T follicular helper cell (primary cell): ENCODE measurements at places on chromosomes 7 and 10.

GRCh38 chr10:118977022-118977599 lies 52.4 kb upstream of the NANOS1 start:
- DNase-seq: no peak

DNA sequence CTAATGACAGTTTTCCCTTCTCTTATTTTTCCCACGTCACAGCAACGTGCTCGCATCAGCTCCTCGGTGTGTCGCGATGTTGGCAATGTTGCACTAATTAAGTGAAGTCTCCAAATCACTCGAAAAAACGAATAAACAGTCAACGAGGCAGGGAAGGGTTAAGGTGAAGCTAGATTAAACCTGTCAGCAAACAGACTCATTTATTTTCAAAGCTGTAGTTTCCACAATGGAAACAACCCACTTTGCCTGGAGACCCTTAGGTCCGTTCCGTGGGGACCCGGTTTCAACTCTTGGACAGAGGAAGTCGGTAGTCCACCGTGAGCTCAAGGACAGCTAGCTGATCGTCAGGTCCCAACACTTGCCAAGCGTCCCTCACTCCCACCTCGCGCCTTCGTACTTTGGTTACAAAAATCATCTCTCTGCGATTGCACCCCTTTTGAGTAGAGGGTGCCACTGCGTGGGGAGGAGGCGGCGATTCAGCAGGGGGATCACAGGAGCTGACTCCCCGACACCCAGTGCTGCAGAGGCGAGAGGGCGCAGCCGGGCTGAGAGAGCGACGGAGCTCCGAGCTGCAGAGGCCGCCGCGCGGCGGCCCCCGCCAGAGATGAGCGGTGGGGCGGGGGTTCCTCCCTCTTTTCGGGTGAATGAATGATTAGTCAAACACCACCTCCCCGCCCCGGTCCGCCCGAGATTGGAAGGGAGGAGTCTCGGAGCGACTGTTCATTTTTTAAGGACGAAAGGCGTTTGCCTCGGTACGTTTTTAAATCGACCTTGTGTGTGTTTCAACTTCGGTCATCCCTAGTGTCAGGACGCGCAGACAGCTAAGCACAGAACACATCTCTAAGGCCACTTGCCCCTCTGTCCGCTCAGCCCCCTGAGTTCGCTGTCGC lies 1.3 kb upstream of the BMPER start:
- no peak for DNase-seq

DNA sequence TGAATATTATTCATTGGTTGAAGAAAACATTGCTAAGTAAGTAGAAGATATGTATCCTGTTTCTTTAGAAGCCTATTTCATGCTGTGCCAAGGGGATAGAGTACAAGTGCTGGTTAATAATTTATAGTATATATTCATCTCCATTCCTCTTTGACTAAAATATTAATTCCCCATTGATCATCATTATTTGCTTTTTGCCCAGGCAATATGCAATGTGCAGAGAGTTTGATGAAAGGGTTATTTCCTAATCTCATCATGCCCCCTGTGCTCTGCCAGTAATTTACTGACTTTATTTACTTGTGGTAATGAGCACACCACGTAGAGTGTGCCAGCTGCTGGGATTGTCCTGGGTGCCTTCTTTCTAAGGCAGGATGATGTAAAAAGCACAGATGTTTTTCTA lies 180.9 kb downstream of the REEP3 start:
- no peak for DNase-seq

DNA sequence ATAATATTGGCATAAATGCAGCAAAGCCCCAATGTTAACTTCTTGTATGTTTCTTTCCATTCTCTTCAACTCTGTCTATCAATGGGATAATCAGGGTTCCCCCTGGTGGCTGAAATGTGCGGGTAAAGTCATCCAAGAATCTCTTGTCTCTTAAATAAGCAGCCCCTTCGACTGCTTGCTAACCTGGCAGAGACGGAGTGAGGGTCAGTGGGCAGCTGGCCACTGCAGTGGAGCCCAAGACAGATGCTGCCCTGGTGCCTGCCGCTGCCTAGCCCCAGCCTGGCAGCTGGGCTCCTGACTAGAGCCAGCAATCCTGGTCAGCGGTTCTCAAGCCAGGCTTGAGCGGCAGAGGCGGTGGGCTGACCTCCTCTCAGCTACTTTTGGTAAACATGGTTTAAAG lies 248.9 kb downstream of the COBL start:
- peak; percentile 12 for DNase-seq

- no peak for DNase-seq
Measured at GRCh38 chr7:116075351-116076145, 45.0 kb upstream of the TFEC start.

GRCh38 chr10:89236226-89236797 lies 15.3 kb downstream of the LIPA start:
- no peak for DNase-seq

DNA sequence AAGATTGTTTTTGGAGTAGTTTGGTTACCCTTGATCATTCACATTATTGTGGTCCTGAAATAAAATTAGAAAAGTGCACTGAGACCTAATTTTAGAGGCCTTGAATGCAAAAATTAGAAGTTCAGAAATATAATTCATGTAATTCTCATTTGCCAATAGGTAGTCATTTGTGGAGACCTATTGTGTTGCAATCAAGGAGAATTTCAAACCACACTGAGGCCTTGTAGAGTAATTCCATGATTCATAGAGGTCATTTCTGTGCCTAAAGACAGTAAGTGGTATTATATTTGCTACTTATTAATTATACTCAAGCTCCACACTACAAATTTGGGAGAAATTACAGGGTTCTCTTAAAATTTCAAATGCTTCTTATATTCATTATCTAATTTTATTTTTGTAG lies 946.8 kb upstream of the POT1 start:
- DNase-seq: no peak

DNA sequence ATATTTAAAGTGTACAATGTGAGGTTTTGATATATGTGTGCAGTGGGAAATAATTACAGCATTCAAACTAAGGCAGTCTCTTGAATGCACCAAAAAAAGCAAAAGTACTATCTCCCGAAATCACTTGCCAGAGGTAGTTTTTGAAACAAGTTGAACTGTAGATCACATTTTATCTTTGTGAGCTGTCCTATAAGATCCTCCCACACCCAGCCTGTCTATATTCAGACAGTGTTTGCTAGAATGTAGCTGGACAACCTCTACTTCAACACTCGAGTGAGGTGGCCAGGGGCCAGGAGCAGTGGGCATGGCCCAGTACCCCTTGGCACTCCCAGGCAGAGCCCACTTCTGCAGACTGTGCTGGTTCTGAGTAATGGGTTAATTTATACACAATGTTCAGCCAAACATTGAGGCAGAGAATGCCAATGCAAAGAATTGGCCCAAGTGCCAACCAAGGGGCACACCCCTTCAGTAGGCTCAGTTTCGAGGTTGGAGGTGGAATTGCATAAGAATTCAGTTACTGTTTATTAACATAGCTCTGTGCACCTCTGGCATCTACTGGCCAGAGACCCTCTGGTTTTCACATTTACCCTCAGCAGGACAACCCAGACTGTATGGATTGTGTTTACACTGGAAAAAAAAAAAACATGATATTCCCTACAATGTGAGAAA lies 70.5 kb downstream of the AHR start:
- DNase-seq: no peak

GRCh38 chr7:17774248-17774647 lies 166.0 kb downstream of the SNX13 start:
- no peak for DNase-seq

GRCh38 chr10:71483885-71484751 lies 87.4 kb downstream of the CDH23 start:
- no peak for DNase-seq

- no peak for DNase-seq
Measured at GRCh38 chr7:147990942-147991341, 599.6 kb upstream of the C7orf33 start.

GRCh38 chr7:132933072-132933458 lies 148.8 kb downstream of the CHCHD3 start:
- no peak for DNase-seq

GRCh38 chr10:46530249-46531186 lies 25.9 kb downstream of the GPRIN2 start:
- DNase-seq: no peak

DNA sequence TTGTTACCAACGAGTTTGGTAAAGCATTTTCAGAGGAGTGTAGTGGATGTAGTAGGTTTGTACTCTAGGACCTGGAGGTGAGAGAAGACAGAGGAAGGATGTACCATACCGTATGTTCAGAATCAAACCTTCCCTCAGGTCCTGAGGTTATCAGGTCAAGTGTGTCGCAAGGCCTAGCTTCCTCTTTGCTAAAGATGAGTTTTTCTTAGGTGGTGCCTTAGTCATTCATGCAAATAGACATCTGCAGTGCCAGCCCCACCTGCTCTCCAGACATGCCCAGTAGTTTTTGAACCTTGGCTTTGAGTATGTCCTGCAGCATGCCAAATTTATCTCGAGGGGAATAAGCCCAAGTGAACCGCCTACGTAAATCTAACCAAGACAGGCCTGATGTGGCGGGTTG lies 71.3 kb downstream of the HDAC9 start:
- DNase-seq: no peak

- DNase-seq: no peak
Measured at GRCh38 chr10:7152982-7153381, 257.9 kb downstream of the SFMBT2 start.

- no peak for DNase-seq
Measured at GRCh38 chr10:26737730-26738129, 40.2 kb downstream of the PDSS1 start.

DNA sequence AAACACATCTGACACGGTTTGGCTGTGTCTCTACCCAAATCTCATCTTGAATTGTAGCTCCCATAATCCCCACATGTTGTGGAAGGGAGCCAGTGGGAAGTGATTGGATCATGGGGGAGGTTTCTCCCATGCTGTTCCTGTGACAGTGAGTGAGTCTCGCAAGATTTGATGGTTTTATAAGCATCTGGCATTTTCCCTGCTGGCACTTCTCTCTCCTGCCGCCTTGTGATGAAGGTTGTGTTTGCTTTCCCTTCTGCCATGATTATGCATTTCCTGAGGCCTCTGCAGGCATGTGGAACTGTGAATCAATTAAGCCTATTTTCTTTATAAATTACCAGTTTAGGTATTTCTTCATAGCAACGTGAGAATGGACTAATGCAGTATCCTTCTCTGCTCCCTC lies 5.9 kb upstream of the HTR5A start:
- DNase-seq: no peak

DNA sequence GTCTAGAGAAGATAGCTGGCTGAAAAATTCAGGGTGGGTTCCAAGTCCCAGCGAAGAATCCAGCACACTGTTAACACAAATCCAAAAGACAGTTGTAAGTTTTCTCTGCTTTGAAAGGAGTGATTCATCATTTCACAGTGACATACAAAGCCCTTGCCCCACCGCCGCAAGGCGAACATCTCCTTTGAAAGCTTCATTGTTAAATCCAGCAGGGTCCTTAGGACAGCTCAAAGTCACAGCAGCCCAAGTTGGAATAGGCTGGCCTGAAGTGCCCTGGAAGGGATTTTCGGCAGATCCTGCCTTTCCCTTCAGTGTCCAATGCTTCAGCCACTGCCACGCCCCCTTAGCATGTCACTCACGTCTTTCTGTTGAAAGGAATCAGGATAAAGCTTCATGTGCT lies 526.1 kb downstream of the CALN1 start:
- no peak for DNase-seq

DNA sequence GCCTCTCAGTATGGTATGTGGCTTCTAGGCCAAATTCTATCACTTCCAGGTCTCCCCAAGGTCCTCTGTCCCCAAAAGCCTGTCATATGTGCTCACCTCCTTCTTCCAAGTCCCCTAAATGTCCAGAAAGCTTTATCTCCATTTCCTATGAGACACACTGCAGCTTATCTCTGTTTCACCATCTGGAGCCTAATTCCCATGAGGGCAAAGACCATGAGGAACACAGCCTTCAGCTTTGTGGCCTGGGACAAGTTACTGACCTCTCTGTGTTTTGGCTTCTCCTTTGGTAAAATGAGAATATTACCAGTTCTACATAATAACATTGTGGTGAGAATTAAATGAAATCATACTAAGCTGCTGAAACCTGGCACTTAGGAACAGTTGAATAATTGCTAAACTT lies 19.2 kb downstream of the ST8SIA6 start:
- DNase-seq: no peak

DNA sequence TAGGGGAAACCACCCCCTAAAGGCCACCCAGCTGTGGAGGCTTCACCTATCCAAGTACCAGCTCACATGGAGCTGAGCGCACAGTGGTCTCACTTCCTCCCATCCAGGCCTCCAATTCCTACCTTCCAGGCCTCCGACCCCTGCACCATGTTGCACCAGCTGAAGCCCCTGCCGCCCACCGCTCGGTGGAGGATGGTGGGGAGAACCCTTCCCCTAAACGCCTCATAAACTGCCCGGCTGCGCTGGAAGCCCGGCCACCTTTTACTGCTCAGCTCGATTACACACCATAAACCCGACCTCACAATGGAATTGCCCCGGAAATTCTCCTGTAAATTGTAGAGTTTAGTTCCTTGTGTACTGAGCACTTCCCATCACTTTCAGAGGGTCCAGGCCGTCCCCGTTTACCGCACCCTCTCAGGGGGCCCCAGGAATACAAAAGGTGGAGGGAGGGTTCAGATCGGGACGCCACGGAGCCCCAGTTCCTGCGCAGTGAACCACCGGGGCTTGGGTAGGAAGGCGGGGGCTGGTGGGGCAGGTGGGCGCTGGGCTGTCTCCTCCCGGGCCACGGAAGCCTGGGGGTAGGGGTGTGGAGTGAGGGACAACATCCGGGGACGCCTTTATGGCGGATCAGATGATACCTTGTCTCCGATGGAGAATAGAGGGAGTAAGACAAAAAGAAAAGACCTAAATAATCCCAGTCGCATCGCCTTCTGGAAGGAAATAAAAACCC lies 1.4 kb upstream of the HOXA7 start:
- DNase-seq: no peak

DNA sequence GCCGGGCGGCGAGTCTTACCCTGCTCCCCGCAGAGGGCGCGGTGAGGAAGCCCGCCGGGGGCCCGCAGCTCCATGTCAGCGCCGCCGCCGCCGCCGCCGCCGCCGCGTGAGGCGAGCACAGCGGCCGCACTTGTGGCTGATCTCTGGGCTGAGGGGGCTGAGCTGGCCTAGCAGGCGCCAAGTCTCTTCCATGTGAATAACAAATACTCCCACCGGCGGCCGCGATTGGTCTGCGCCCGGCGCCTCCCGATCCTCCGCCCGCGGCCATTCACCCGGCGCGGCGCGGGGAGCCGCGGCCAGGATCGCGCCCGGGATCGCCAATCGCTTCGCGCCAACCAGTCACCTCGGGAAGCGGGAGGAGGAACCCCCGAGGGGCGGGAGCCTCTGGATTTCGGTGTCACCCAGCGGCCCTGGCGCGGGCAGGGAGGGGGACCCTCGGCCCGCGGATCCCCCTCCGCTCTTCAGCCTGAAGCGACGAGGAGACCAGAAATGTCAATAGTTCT lies at the start of gene GRM8:
Gene GRM8, minus strand, starts transcription at position 164 of the 503 bp plus-strand sequence.
- DNase-seq: no peak

DNA sequence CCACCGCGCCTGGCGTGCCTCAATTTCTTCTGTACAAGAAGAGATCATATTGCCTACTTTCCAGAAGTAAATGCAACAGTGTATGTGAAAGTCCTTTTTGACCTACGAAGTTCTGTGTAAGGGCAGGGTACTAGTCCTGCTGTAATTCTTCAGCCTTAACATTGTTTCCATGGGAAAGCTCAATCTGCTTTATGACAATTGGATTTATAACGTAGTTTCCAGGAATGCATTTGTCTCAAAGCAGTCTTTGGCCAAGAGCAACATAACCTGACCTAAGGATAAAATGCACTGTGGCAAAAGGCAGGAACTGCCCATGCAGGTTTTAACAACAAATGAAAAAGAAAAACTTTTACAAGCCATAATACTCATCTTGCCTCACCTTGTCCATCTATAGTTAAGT lies 108.1 kb upstream of the PODXL start:
- no peak for DNase-seq

- DNase-seq: peak; percentile 78
Measured at GRCh38 chr7:151408839-151409666, 785 bp downstream of the WDR86 start.

- DNase-seq: no peak
Measured at GRCh38 chr10:69490876-69491275, 39.6 kb downstream of the TSPAN15 start.
